ENCODE measurements at places on chromosomes 4 and X.

DNA sequence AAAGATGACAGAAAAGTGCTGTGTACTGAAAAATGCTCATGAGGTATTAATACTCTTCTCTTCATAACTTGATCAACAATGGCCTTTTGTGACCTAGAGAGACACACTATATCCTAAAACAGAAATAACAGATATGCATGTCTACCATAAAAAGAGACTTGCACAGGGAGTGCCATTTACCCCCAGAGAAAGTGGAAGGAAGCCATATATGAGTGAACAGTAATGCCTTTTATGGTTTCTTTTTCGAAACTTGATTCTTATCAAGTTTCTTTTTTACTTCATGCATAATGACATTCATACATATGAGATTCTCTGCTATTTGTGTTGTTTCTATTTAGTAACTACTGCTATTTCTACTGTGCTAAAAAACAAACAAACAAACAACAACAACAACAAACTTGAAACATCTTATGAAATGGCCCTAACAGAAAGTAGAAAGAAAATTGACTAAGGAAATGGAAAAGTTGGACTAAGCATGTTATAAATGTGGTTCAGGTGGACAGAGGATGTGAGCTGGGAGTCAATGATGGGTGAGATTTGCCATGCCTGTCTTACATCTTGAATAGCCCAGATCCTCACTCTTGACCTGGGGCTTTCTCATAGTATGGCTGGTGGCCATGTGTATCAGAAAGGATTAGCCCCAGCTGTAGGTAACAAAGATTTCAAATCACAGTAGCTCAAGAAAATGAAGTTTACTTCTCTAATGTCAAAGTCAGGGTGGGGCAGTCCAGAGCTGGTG lies 43.8 kb downstream of the GEMIN8 start:
- no peak for DNase-seq

DNA sequence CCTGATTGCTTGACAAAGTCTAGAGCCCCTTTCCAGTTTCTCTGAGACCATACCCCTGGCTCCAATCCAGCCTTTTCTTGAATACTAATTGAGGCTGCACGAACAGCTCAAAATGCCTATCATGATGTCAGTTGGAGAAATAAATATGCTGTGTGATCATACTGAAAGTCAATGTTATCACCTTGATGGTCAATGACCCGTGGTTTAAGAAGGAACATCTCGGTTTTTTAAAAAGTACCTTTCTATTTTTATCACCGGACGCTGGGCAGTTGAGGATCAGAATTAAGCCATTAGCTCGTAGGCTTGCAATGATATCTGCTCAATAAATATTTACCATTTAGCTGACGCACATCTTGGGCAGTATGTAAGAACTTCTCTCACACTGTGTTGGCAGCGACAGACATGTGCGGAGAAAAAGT lies 852 bp upstream of the WDR44 start:
- no peak for DNase-seq

DNA sequence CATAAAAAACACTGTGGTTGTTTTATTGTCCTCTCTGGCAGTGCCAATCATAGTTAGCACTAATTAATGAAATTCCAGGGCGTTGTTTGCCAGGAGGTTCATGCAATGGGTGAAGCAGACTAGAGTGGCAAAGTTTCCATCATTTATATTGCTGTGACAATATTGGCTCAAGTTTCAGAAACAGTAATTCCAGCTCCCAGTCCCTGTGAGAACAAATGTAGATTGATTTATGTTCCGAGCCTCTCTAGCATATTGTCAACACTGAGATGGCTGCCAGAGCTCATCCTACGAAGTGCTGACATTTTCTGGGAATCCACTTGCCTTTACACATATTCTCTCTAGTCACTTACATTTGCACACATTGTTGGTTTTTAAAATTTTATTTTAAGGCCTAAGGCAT lies 440.0 kb upstream of the IGFBP7 start:
- no peak for DNase-seq

DNA sequence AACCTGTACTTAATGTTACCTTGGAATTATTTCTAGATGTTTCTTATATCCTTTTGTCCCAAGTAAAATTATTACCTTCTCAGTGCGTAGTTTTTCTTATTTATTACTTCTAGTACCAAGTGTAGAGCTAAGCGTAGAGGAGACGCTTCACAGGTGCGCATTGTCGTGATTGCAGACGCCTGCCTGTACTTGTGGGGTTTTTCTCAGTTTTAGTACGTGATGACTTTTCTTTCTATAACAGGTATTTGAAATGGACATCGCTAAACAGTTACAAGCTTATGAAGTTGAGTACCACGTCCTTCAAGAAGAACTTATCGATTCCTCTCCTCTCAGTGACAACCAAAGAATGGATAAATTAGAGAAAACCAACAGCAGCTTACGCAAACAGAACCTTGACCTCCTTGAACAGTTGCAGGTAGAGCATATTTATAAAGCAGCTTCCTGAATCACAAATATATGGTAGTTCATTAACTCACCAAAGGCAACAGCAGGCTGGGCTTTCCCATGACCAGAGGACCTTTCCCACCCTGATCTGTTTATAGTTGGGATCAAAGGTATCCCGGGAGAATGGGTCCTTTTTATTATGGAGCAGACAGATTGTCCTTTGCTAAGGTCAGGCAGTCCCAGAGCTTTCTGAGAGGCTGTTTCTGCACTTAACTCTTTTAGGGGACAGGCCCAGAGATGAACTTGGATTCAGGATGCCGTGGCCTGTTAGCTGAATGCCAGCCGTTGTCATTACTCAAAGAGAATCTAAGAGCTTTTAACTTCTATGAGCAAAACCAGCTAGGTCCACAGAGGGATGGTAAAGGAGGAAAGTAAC lies 172.9 kb downstream of the PTTG2 start:
- peak; percentile 76 for DNase-seq

GRCh38 chr4:157143369-157143768 lies 67.4 kb downstream of the GLRB start:
- no peak for DNase-seq

DNA sequence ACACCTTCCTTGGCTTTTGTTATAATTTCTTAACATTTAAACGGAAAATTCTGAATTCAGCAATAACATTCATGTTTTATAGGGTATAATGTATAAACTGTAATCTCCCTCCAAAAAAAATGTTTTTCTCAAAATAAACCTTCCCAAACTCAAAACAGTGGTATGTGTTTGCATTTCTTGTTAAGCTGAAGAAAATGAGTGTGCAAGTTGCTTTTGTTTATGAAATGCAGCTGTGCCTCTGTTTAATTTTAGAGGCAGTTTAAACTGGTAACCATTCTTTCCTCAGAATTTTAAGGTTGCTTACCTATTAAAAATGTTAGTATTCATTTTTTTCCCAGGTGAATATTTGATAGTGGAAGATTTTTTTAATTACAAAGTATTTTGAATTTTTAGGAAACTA lies 105.0 kb upstream of the ANKRD50 start:
- no peak for DNase-seq

GRCh38 chrX:650324-650723 lies 19.7 kb downstream of the SHOX start:
- DNase-seq, result peak; percentile 20

DNA sequence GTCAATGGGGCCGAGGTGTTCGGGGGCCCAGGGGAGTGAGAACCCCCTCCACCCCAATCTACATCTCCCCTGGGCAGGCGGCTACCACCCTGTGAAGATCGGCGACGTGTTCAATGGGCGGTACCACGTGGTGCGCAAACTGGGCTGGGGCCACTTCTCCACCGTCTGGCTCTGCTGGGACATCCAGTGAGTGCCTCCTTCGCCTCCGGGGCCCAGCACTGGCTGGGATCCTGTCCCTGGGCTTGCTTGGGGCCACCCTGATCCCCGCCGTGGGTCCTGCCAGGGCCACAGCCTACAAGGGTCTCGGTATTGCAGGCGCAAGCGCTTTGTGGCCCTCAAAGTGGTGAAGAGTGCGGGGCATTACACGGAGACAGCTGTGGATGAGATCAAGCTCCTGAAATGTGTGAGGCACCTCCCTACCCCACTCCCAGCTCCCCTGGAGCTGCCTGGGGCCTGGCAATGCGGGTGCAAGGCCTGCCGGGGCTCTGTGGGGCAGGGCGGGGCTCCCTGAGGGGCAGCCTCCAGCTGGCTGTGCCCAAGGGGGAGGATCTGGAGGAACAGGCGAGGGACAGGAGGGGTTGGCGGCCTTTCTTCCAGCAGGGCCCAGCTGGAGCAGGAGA lies 697 bp downstream of the SRPK3 start:
- no peak for DNase-seq

GRCh38 chr4:158787709-158788475 lies 19.1 kb downstream of the FNIP2 start:
- no peak for DNase-seq

- no peak for DNase-seq
Measured at GRCh38 chrX:45506149-45506730, 305.6 kb upstream of the DIPK2B start.

- DNase-seq, result no peak
Measured at GRCh38 chr4:182880387-182881356, 36.5 kb downstream of the DCTD start.

DNA sequence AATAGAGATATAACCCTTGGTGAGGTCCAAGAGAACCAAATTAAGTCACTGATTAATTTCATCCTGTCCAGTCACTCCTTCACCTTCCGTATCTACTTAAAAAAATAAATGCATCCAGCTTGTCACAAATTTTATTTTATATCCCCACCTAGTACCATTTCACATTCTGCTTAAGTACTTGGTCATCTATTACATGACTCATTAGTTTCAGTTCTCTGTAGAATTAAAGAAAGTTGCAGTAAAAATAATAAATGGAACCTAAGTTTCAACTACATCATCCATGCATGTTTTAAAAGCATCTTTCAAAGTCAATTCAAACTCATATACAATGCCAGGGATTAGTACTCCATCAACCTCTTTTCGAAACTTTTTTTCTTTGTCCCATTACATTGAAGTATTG lies 130.2 kb downstream of the SH2D1A start:
- DNase-seq, result no peak

DNA sequence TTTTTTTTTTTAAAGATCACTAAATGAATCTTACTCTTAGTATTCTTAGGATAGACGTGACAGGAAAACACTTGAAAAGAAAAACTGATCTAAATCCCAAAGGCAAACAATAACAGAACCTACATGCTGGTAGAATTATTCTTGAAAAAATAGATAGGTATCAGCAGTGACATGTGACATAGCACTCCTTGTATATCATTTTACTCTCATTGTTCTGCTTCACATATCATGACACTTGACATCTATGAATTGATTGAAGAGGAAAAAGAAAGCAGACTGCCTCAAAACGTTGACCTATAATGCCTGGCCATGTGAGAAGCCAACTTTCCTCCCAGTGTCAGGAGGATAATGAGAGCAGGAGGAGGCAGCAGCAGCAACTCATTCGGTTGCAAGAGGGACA lies 555.2 kb downstream of the GABRG1 start:
- no peak for DNase-seq

GRCh38 chrX:49186125-49187027 lies at the start of gene PRICKLE3:
PRICKLE3 (minus strand) TSS chrX:49186373; CDS start chrX:49186297, 76 bp downstream.
- DNase-seq, result peak; percentile 94

- DNase-seq, result no peak
Measured at GRCh38 chr4:35942092-35942491, 302.2 kb downstream of the ARAP2 start.

GRCh38 chrX:12843668-12844279 lies 23.1 kb upstream of the TLR7 start:
- DNase-seq, result no peak

DNA sequence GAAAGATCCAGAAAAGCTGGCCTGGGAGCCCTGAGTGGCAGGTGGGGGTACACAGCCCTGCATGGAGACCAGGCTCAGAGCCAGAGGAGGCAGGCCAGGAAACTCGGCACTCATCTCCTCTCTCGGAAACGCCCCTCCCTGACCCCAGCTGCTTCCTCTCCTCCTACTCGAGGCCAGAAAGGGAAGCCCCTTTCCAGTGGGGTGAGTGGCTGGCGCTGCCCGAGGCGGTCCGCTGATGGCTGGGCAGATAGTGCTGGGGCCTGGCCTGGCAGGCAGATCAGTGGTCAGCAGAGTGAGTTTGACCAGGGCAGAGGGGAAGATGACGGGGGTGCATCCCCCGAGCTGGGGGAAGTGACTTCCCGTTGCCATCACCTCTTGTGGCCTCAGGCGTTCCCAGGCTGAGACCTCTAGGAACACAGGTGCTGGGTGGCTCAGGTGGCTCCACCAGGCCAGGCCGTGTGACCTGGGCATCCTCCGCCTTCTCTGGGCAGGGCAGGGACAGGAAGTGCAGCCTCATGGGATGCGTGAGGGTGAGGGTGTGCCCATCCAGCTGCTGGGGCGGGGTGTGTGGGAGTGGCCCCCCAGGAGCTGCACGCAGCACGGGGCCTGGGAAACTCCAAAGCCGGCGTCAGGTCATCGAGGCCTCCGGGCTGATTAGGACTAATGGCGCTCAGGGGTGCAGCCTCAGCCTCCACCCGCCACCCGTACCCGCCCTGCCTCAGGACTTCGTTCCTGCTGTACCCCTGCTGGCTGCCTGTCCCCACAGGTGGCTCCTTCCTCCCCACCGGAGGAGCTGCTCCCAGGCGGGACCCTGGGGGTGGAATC lies 5.7 kb downstream of the SH3BP2 start:
- peak; percentile 71 for DNase-seq

DNA sequence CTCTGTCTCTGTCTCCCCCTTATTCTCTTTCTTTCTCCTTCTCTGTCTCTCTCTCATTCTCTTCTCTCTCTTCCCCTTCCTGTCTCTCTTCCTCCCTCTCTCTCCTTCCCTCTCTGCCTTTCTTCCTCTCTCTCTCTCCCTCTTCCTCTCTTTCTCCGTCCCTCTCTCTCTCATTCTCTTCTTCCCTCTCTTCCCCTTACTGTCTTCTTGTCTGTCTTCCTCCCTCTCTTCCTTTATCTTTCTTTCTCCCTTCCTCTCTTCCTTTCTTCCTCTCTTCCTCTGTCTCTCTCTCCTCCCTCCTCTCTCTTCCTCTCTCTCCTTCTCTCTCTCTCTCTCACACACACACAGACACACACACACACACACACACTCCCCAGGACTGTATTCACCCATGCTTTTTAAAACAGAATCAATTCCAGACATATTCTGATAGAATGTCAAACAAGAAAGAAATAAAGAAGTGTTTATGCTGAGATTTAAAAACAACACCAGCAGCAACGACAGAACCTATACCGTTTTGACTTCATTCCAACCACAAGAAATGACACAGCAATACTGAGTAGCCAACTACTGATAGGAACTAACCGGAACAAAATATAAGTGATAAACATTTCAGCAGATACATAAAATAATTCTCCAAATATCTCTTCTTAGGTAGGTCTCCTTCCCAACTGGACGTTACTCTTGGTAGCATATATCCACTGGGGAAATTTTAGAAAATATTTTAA lies 296.7 kb downstream of the ASMT start:
- no peak for DNase-seq

DNA sequence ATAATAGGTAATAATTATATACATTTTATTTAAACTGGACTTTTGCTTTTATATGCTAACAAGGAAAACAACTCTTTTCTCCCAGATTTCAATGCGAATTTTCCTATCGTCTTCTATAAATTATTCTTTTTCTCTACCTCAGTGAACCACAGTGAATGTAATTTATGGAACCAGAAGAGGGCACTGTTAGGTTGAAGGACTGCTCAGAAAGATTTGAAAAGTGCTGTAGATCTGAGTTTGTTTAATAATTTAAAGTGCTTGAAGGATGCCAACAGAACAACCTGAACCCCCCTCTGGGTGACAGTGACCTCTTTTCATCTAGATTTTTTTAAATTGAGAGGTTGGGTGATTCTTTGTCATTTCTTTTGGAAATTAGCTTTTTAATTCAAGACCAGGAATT lies 54.9 kb downstream of the PHOX2B start:
- DNase-seq, result no peak
